Right lung (tissue), 10 donors: ENCODE measurements at places on chromosomes 7 and 10.

DNA sequence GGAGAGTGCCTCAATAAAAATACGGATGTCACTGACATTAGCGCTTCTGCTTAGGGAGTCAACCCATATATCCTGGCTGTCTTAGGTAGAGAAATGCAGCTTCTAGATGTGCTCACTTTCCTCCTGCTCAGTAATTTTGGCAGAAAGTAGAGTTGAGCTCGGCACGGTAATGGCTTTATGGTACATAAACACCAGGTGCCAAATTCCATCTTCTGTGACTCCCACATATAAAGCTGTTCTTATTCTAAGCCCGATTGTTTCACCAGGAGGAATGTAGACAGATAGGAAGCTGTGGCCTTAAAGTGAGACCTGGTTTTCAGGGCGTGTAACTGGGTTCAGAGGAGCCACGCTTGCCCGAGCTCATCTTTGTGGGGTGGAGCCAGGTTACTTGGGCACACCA lies 143.7 kb downstream of the CREB5 start:
- no peak for DNase-seq

- no peak for DNase-seq
Measured at GRCh38 chr7:104124893-104125477, 82.8 kb downstream of the ORC5 start.

DNA sequence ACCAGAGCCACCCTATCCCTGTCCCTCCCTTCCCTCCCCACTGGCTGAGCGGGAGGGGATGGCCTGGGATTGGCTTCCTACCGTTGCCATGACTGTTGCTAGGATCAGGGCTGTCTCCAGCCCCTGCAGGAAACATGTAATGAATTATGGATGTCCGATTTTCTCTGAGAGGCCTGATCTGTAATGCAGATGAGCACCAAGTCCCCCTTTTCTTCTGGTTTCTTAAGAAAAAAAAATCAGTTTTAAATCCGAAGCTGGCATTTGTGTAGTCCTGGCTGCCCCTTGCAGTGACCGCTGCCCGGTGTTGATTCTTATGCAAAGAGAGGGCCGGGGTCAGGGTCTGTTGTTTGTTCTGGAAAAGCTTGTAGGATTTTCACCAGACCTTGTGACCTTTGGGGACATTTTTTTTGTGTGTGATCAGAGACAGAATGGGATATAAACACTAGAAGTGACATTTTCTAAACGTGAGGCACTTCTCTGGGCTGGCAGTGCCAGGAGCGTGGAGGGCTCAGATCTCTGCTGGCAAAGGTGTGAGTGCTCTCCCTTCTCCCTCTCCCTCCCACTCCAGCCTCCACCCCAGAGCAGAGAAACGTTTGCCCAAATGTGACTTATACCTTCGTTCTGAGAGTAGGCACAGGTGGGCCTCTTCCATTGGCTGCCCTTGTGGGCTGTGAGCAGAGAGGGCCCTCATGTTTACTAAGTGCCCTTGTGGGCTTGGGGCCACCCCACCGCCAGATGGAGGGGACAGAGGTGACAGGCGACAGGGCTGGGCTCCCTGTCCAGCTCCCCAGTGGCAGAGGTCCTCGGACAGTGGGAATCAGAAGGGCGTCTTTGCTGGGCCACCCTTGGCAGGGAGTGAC lies 127.5 kb downstream of the DNAJB6 start:
- DNase-seq, result no peak

- no peak for DNase-seq
Measured at GRCh38 chr7:54360075-54360840, 181.9 kb upstream of the VSTM2A start.

DNA sequence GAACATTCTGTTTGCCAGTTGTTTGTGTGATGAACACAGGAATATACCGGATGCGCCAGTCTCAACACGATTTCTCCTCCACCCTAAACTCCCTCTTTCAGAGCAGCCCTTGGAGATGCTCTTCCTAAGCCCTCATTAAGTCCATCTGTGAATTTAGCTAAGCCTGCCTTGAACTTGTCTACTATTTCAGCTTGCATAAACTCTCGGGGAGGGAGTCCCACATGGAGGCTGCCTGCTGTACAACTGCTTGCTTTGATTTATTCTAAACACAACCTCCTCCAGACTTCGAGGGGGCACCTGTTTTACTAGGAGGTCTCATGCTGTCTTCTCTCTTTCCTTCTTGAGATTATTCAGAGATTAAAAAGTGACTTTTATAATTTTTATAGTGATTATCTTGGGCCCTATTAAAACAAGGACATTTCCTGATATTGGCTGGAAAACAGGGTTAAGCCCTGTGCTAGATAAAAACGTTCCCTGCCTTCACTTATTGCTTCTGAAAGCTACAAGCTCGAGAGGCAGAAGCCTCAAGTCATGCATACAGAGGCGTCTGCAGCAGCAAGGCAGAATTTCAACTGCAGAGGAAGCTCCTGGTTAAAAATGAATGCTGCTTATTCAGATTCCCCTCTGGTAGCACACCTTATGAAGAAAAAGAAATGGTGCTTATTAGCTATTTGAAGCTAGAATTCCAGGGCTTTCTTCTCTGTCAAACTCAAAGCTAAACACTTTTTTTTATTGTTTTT lies 174.3 kb downstream of the FANK1 start:
- DNase-seq, result no peak

- DNase-seq, result no peak
Measured at GRCh38 chr7:86911659-86912058, 147.8 kb downstream of the ELAPOR2 start.

DNA sequence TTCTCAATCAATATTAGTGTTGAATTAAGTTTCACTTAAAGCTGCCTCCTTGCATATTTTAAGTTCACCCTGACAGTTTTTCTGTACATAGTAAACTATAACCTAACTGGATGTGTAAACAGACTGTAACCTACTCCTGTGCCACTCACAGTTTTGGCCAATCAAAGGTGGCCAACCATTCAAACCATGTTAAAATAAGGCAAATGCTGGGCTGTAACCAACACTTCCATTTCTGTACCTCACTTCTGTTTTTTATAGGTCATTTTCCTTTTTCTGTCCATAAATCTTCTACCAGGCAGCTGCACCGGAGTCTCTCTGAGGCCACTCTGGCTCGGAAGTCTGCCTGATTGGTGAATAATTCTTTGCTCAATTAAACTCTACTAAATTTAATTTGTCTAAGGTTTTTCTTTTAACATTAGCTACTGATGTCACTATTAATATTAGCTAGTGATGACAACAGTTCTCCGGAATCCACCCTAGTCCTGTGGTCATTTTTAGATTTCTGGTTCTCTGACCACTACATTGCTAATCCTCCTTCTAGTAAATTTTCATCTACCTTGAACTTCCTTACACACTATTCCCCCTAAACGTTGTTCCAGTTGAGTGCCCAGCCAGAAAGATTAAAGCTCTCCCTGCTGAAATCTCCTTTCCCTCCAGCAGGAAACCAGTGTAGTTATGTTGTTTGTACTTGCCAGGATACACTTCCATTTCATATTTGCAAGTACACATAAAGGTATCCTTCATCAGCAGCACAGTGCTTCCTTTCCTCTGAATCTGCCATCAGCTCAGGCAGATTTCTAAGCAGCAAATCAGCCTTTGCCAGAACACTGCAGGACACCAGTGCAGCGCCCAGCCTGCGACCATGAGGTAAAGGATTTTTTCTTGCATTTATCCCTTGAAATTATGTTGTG lies 18.6 kb upstream of the IFIT2 start:
- DNase-seq, result no peak

GRCh38 chr7:93374345-93374940 lies 142.3 kb downstream of the VPS50 start:
- DNase-seq, result no peak

DNA sequence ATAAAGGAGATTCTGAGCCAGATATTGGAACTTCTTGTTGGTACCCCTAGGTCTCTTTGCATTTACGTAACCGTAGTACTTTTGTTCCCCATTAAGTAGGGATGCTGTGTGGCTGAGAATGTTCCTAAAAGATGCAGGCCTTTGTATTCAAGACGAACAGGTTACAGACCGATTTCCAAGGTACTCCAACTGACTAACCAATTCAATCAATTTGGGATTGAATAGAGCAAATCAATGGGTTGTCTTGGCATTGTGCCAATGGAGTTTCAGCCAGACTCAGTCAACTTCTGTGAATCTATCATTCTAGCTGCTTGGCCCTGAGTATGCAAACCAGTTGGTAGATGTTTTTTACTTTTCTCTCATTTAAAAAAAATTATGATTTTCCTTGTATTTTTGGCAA lies 347.3 kb upstream of the NPVF start:
- no peak for DNase-seq

GRCh38 chr7:108311446-108312168 lies 144.6 kb downstream of the NRCAM start:
- DNase-seq, result no peak

DNA sequence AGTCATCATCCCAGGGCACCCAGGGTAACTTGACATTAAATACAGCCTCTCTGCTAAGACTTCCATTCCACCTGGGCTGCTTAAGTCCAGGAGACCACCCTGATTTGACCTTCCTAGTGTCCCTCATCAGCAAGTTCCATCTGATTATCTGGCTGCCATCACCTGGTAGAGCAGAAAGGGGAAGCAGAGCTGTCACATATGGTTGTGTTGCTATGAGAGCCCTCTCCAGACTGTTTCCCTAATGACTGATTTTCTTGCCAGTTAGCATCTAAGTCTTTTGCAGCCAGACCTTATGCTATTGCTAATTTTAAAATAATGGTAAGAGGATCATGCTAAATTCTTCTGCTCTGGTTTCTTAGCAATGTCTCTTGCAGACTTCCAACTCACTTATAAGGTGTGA lies 38.7 kb downstream of the KCNH2 start:
- no peak for DNase-seq

- no peak for DNase-seq
Measured at GRCh38 chr7:7352845-7353244, 170.5 kb downstream of the C1GALT1 start.
